C1 segment of cervical spinal cord (tissue), 14 donors: ENCODE measurements at places on chromosomes 16 and 17.

DNA sequence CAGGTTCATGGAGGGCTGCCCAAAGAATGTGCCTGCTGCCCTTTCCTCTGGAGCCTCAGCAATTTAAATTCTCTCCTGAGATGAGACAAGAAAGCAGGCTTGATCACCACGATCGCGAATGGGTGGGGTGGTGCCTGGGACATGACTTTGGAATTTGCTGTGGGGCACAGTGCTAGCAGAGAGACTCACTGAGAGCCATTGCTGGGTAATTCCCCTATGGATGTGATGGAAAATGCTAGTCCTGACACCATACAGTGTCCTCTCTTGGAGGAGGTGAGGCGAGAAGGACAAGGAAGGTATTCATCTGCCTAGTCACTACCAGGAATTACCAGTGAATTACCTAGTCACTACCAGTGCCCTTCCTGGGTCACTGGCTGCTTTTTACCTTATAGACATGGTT, 15.5 kb downstream of the FAM20A start:
- no peak for DNase-seq

DNA sequence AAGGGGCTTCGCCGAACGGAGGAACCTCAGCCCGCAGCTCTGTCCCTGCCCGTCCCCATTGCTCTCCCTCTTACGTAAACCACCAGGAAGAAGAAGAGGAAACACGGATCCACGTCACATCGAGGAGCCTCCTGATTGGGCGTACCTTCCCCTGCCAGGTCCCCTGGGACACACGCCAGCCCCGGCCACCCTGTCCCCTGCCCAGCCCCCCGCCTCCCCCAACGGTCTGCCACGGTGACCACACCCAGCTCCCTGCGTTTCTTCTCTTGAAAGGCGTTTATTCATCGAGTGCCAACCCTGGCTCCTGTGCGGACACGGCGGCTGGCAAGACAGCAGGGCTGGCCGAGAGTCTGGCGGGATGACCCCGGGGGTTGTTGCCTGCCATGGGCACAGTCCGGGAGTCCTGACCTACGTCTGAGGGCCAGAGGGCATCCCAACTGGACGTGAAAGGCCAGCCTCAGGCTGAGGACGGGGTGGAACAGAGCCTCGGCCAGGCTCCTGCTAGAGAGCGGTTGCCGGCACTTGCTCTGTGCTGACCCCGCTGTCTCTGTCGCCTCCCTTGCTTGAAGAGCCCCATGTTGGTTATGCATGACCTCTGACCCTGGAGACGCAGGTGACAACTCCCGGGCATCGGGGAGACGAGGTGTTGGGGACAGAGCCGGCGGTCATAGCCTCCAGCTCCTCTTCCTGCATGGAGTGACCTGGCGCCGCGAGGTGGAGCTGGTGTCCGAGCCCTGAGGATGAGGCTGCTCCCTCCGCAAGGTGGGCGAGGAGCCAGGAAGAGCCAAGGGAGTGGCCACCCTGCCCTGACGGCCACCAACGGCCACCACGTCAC, 40.5 kb upstream of the ACSF3 start:
- no peak for DNase-seq

- no peak for DNase-seq
Observed at GRCh38 chr16:27463741-27464591, 62.0 kb downstream of the IL21R start.

- DNase-seq = no peak
Observed at GRCh38 chr17:78923660-78924453, 1.3 kb downstream of the TIMP2 start.

DNA sequence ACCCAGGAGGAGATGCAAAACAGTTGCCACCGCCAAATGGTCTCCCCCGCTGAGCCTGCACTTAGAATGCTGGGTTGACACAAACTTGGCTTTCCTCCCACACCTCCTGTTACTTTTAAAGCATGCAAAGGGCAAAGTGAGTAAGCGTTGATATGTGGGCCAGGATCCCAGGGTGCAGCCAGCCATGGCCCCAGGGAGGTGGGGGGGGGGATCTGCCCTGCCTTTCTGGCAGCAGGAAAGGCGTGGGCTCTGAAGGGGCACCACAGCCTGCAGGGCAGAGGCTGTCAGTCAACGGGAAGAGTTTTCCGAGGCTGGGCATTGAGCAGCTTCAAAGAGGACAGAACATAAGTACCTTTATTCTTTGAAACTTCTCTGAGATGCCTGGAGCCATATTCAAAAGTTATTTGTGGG, 142.3 kb downstream of the ABCC12 start:
- no peak for DNase-seq

DNA sequence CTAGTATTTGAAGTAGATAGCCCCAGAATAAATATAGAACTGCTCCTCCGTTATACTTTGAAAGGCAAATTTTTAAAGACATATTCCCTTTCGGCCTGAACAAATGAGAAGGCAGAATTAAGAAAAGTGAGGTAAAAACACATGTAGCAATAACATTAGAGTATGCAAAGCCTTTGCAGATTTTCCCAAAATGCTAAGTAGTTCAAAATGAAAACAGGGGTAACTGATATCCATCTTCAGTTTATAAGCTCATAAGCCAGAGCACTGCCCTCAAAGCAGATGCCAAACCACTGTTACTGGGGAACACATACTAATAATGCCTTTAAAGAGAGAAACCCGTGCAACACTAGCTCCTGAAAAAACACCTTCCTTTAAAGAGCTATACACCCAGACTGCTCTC, 51.3 kb upstream of the CLEC18B start:
- DNase-seq = no peak

GRCh38 chr17:31475378-31476162, 84.1 kb downstream of the RAB11FIP4 start:
- no peak for DNase-seq

- no peak for DNase-seq
Observed at GRCh38 chr17:17626151-17626805, 34.8 kb upstream of the PEMT start.
